HuH-7 (cell line): ENCODE measurements at places on chromosomes 6 and 20.

DNA sequence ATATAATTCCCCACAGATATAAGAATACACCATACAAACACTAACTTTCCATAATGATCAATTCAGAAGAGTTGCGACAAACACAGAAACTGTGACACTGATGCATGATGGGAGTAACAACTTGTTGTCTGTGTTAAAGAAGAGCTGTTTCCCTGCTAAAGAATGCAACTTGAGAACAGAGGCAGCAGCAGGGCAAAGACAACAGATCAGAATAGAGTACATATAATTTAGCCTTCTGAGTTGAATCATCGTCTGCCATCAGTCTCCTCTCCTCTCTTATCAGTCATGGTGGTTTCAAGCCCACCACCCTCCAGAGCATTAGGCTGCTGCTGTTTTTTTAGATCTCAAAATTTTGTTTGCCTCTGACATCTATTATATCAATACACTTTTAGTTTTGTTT lies 280.4 kb downstream of the UBE3D start:
- no peak for DNase-seq

GRCh38 chr6:2101213-2101612 lies 144.2 kb downstream of the GMDS start:
- DNase-seq = no peak

- DNase-seq = no peak
Observed at GRCh38 chr20:45073221-45073620, 27.7 kb downstream of the KCNS1 start.

DNA sequence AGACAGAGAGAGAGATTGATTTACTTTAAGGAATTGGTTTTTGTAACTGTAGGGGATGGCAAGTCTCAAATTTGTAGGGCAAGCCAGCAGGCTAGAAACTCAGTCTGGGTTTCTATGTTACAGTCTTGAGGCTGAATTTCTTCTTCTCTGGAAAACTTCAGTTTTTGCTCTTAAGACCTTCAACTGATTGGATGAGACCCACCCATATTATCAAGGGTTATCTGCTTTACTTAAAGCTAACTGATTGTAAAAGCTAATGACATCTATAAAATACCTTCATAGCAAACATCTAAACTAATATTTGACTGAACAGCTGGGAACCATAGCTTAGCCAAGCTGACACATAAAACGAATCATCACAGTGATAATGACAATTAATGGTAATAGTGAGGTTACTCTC lies 22.4 kb downstream of the SLC35F1 start:
- no peak for DNase-seq
